ENCODE measurements at places on chromosomes 4 and X.

DNA sequence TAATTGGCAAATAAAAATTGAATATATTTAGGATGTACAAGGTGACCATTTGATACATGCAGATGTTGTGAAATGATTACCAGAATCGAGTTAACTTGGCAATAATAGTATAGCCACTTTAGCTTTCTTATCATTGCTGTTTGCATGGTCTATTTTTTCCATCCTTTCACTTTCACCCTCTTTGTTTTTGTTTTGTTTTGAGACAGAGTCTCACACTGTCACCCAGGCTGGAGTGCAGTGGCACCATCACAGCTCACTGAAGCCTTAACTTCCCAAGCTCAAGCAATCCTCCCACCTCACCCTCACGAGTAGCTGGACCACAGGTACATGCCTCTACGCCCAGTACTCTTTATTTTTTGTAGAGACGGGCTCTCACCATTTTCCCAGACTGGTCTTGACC, 218.6 kb upstream of the ADGRL3 start:
- no peak for DNase-seq

- DNase-seq: no peak
Measured at GRCh38 chrX:24245202-24245601, 68.7 kb downstream of the SUPT20HL2 start.

DNA sequence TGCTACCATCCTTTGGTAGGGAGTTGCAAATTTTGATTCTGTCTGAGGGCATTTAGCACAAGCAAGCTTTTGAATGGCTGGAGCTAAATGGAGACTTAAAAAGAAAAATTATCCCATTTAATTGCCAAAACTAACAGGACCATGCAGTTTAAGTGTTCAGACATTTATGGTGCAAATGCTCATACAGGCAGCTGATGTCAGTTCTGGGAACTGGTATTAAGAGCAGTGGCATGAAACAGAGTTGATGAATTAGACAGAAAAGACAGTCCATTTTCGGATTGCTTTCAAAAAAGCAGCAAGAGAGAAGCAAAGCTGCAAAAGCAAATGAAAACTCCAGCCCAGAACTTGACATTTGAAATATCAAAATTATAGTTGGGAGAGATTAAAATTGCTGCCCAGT, 1.3 kb downstream of the SCRG1 start:
- no peak for DNase-seq

- no peak for DNase-seq
Measured at GRCh38 chr4:16240300-16240699, 14.0 kb upstream of the TAPT1 start.

DNA sequence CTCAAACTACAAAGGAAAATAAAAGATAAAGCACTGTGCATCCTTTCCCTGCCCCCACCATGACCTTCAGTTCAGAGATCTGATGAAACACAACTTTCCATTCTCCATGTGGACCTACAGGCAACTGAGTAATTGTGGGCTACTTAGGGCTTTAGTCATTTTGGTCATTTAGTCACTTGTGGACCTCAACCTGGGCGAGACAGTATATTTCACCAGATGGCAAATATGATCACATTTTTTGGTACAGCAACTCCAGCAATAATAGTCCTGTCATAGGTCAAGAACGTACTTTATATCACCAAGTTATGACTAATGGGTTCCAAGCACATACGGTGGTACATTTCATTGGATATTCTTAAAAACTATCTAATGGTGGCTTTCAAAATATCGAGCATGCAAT, 141.2 kb downstream of the PDGFC start:
- no peak for DNase-seq

GRCh38 chr4:128342762-128343161, 55.1 kb upstream of the PGRMC2 start:
- no peak for DNase-seq

GRCh38 chr4:64774626-64775025, 365.4 kb upstream of the TECRL start:
- DNase-seq: no peak

DNA sequence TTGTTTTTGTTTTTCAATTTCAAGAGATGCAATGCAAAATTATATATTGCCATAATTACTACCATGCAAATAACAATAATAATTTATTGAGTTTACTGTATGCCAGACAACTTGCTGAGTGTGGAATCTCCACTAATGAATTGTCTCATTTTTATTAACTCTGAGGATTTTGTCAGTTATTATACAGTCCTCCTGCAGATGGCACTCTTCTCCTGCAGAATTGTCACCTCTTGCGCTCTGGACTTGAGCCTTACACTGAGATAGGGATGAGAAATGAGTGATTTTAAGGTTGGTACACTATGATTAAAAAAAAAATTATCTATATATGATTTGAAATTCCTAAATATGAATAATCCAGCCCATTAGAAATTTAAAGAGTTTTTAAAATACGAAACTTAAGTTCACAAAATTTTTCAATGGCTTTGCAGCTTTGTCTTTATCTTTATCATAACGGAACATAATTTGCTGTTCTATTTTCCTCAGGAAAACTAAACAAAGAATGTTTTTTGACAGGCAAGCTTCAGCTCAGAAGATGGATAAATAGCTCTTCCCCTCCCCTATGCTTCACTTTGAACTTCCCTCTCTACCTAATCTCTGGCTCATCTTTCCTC, 12.7 kb upstream of the PAQR3 start:
- DNase-seq: no peak

GRCh38 chr4:153877898-153878297, 89.0 kb upstream of the SFRP2 start:
- no peak for DNase-seq

DNA sequence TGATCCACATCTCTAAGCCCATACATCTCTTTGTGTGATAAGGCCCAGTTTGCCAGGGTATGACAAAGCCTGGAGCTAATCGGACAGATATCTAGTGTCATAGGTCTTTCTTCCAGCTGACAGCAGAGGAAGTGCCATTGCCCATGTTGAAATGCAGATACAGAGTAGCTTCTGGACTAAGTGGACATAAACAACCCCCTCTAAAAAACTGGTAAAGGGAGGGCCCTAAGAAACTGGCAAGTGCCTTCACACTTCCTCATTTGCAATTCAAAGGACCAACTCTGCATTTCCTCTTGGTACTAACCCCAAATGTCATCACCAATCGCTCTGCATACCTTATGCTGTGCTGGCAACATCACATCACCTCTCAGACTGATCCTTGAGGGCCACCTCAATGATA, 20.8 kb downstream of the ARHGEF6 start:
- no peak for DNase-seq

All from AG04450 (cell line).